ENCODE measurements at places on chromosomes 3 and 15. TPM values are rescaled to one million over a fixed set of nuclear protein-coding genes. Genes with fewer than 3 reads are reported as not detected.

Gene SPATA12
- total RNA-seq = 0.05 TPM

Gene SPESP1
- 3.7 TPM for total RNA-seq

Gene GNAT1
- 0.05 TPM for total RNA-seq

Gene CRYGS
- total RNA-seq = 3.1 TPM

Gene AGTR1
- 0.61 TPM for total RNA-seq

Gene MYLK
- total RNA-seq = 5.4 TPM

Gene NANOGP8
- not detected for total RNA-seq

DNA sequence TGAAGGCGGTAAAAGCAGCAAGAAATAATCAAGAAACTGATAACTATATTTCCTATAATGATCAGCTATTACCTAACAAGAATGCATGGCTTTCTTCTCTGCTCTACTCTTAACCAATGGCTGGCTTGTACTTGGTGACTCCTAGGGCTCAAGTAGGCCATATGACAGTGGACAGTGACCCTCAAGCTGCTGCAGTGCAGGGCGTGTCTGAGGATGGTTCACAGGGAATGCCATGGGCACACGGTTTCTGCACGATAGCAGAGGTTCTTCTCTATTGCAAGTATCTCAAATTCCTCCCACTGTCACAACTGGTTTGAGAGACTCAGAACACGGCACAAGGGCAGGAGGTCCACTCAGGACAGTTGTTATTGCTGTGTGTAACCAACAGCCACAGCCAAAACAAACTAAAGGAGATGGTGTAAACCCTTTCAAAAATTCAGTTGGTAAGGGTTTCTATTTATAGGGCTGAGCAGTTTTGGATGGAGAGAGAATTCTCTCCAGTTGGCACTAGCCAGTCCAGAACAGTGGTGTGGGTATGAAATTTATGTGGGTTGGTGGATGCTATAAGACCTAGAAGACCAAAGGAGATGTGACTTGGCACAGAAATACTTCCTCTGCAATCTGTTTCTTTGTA, 103.2 kb upstream of the ST8SIA2 start:
- no peak for DNase-seq

GRCh38 chr3:182682263-182683241, 110.8 kb upstream of the ATP11B start:
- peak; percentile 33 for DNase-seq

DNA sequence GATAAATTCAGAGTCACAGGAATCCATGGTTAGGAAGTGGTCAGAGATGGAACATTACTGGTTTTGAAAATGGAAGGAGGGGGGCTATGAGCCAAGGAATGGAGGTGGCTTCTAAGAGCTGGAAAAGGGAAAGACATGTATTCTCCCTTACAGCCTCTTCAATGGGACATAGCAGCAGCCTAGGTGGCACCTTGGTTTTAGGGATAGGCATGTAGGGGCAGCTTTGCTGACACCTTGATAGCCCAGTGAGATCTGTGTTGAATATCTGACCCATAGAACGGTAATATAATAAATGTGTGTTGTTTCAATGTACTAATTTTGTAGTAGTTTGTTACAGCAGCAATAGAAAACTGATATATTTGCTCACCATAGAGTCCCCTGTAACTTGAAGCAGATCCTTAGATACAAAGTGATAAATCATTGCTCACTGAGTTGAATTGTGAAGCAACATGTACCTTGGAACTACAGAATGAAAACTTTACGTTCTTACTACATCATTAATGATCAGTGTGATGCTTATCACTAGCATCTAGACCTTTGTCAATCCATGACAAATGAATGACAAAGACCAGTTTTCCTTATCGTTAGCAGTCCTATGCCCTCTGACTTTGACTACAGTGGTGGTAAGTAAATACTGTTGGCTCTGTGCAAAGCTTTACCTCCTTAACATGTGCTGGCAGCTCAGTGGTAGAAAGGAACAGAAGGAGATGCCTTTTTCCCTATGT, 53.8 kb downstream of the TMEM45A start:
- no peak for DNase-seq

DNA sequence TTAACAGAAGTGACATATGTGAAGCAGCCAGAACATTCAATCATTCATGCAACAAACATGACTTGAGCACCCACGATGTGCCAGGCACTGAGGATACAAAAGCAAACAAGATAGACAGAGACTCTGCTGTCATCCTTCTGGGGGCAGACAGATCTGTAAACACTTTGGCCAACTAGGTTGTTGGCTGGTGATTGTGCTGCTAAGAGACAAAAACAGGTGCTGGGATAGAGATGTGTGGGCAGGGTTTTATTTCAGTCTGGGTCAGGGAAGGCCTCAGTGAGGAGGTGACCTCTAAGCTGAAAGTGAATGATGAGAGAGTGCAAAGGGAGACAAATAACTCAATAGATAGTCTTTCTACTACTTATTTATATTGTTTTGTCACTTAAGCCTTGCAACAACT, 147.0 kb upstream of the VEPH1 start:
- DNase-seq = no peak

GRCh38 chr3:14235003-14235911, 56.6 kb downstream of the LSM3 start:
- DNase-seq = no peak

DNA sequence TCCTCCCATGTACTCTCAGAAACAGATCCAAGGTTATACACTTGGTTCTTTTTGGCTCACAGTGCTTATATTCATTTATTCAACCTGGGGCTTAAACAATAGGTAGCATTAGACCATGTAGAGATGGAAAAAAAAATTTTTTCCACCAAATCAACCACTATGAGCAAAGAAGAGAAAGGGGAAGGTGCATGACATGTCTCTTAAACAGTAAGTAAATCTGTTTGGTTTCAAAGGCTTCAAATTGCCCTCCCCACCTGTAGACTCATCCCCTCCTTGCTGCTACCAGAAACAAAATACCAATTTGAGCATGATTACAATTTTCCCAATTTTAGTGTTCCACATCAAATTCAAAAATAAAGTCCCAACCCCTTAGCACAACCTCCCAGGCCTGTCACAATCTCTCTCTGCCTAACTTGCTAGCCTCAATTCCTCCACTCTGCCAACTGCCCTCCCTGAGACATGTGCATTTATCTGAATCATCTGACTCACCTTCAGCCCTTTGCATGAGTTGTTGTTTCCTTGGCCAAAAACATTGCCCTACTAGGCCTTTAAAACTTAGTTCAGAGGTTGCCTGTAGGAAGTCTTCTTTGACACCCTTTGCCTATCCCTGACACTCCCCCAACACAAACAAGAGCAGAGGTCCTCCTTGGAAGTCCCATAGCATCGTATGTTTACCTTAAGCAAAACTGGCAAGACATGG, 30.3 kb upstream of the TSC22D2 start:
- DNase-seq = no peak

DNA sequence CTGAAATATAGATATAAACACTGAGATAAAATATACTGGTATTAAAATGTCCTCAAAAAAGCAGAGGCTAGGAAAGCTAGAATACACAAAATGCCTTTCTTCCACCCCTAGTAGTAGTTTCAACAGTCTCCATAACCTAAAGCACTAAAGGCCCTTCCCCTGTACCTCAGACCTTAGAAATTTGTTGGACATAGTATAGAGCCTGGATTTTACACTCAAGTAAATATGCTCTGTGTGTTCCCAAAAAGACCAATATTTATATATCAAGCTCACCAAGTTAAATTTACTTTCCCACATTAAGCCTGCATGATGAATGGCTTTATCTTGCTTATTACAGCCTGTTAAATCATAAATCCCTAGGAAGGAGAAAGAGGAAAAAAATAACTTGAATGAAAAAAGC, 378.7 kb upstream of the AZI2 start:
- DNase-seq = no peak

- DNase-seq = no peak
Observed at GRCh38 chr3:193680220-193680619, 87.2 kb downstream of the OPA1 start.

DNA sequence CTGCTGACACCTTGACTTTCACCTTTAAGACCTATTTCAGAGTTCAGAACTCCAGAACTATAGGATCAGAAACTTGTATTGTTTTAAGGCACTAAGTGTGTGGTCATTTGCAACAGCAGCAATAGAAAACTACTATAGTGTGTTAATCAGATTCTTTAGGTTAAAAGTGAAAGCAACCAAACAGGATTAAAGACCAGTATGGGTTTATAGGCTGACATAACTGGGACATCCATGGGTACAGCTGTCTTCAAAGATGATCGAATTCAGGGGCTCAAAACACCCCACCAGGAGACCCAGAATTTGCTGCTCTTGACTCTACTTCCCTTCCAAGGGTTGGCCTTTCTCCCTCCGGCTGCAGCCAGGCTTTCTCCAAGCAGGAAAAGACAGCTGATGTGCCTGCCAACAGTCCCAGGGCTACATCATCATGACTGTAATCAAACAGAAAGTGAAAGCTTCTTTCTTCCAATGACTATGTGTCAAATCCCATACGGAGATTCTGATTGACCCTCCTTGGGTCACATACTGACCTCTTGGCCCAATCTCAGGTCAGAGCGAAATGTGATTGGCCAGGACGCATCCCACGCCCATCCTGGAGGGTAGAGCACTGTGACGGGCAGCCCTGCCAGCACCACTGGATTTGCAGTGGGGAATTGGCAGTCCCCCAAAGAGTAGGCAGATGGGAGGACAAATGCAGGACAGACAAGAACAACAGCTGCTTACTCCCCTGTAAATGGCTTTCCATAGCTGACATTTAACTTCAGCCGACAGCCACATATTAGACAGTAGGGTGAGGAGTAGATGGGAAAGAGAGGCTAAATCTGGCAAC, 51.4 kb upstream of the RNF7 start:
- no peak for DNase-seq

GRCh38 chr3:148911173-148911572, 46.1 kb downstream of the CPA3 start:
- DNase-seq = no peak

- no peak for DNase-seq
Observed at GRCh38 chr3:62557983-62558382, 184.6 kb upstream of the FEZF2 start.

DNA sequence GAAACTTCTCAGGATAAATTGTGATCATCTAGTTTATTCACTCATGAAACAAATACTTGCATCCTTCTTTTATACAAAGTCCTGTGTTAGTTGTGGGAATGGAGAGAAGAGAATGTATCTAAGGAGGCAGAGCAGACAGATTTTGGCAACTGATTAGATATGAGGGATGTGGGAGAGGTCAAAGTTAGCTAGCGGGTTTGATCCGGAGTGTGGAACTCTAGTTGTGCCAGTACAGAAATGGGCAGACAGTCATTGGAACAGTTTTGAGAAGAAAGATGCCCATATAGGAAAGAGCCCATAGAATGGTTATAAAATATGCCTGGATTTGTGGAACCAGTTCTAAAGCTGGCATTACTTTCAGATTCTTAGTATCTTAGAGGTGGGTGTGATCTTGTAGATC, 141.1 kb downstream of the FNDC3B start:
- DNase-seq = no peak

DNA sequence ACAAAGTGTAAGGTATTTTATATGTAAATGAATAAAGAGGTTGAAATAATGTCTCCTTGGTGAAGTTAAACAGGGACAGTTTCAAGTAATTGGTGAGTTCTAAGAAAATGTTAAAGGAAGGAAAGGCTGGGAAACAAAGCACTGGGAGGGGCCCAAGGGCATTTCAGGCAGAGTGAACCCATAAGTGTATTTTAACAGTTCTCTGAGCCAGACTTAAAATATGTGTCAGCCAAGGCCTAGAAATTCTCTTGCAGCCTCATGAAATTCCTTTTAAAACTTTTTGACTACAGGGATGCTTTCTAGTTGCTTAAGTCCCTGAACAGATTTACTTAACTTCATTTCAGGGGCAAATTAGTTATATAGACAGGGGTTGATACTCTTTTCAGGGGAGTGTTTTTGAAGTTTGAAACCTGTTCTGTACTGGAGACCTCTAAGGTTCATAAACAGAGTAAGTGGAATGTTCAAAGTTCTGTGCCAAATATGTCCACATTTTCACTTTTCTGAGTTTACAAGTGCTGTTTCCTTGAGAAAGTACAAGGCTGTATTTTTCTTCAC, 77.6 kb downstream of the GALK2 start:
- DNase-seq = no peak

- no peak for DNase-seq
Observed at GRCh38 chr3:22236490-22237270, 485.7 kb upstream of the ZNF385D start.

GRCh38 chr3:138051947-138052802, 42.2 kb downstream of the CLDN18 start:
- no peak for DNase-seq

GRCh38 chr15:67543348-67543718, 830 bp downstream of the MAP2K5 start:
- no peak for DNase-seq

- no peak for DNase-seq
Observed at GRCh38 chr15:63246691-63247469, 30.5 kb upstream of the APH1B start.

GRCh38 chr15:31387092-31387478, 60.5 kb downstream of the KLF13 start:
- DNase-seq = no peak

GRCh38 chr3:185561374-185561943, 9.1 kb upstream of the LIPH start:
- DNase-seq = peak; percentile 18

DNA sequence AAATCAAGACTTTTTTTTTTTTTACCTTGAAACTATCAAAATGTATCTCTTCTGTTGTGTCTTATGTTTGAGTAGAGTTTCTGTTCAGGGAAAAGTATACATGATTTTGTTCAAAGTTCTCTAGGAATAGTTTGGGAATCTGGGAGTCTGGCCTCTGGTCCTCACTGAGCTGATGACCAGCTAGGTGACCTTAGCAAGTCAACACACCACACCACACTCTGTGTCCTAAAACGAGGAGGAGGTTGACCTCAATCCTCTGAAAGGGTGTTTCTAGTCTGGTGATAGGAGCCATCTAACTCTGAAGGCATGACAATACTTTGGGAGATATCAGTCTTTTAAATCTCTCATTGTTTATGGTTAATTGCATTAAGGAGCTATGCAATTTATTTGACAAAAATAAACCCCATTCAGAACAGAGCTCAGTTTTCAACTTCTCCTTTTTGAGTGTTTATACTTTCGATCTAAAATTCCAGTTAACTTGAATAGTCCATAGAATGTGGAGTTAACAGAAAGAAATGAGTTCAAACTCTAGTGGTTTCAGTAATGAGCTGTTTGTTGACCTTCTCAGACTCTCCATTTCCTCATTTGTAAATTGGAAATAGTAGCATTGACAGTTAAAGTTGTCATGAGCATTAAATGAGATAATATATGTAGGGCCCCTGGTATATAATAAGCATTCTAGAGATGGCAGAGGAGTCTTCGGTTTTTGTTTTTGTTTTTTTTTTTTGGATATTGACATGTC, 112.2 kb upstream of the LRRN1 start:
- no peak for DNase-seq

DNA sequence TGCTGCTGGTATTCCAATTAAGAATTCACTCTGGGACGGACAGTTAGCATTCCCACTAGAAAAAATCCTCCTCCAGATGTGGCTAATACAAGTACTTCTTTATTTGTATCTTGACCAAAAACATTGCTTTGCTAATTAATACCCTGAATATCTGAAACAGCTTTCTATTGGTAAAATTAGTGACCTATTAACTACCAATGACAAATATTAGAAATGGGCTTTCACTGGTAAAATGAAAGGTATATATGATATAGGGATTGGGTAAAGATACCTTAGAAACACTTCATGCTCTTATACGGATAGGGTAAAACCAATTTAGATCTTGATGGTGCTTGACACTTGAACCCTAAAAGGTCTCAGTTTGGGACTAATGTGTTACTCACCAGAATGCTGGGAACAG, 52.3 kb downstream of the CRTAP start:
- DNase-seq = no peak
